ENCODE measurements at places on chromosomes 7 and 10.

GRCh38 chr7:78673272-78673671 is 780.2 kb downstream of the MAGI2 start:
- no peak for DNase-seq

DNA sequence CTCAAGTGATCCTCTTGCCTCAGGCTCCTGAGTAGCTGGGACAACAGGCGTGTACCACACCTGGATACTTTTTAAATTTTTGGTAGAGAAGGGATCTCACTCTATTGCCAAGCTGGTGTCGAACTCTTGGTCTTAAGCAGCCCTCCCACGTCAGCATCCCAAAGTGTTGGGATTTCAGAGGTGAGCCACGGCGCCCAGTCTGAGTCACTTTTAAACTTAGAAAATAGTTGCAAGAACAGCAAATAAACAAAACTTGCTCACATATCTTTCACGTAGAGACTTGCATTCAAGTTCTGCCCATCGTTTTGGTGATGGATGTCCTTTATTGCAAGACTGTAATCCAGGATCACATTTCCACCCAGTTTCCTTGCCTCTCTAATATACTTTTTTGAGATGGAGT is 16.6 kb downstream of the GTF2I start:
- DNase-seq: no peak

GRCh38 chr7:7736671-7737070 is 18.3 kb upstream of the RPA3 start:
- DNase-seq: no peak

GRCh38 chr7:49112222-49112621 is 187.9 kb downstream of the CDC14C start:
- DNase-seq: no peak

GRCh38 chr10:103921750-103922195 is 3.8 kb upstream of the STN1 start:
- no peak for DNase-seq

GRCh38 chr7:83646027-83646426 is 2.9 kb downstream of the SEMA3E start:
- DNase-seq: no peak
